ENCODE measurements at places on chromosomes 2 and 18.
A peak's percentile ranks its signal among the peaks of the same experiment; 100 is the strongest.

GRCh38 chr2:105725388-105725787 lies 19.3 kb upstream of the NCK2 start:
- no peak for DNase-seq

DNA sequence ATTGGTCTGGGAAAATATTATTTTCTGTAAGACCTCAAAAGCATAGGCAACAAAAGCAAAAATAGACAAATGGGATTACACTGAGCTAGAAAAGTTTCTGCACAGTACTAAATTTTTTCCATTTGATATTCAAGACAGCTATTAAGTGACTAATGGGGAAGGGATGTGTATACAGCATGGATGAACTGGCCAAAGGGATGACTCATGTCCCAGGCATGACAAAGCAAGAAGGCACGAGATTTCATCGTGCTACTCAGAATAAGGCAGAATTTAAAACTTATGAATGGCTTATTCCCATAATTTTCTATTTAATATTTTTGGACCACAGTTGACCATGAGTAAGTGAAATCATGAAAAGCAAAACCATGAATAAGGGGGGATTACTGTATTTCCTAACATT lies 1250.1 kb upstream of the GYPC start:
- DNase-seq: peak; percentile 93

GRCh38 chr2:72915320-72915906 lies 1.9 kb upstream of the EMX1 start:
- no peak for DNase-seq

DNA sequence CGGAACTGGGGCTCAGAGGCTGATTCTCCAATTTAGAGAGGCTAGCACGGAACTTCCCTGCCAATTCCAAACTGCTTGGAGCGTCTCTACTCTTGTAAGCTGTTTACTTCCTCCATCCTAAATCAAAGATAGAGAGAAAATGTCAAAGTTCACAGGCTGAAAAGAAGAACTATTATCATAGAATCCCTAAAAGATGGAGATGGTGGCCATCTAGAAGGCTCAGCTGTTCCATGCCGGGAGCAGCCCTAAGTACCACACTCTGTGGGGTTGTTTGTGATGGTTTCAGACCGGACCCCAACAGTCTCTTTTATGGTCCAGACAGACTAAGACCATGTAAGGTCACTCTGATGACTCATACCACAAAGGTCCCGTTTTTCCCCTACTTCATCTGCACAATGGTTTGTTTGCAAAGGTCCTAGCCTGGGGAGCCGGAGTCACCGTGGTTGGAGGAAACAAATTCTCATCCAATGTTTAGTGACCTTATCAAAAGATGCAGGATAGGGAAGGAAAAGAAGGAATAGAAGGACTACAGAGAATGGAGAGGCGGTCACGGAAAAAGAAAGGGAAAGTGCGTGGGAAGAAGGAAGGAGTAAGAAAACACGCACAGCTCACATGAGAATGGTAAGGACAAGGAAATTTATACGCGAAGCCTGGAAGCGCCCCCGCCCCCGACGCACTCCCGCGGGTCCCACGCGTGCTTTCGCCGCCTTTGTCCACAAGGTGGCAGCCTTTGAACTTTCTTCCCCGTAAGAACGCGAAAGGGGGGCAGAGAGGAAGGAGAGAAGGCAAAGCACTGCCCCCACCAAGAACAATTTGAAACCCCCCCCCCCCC lies 453 bp upstream of the ANTXR1 start:
- DNase-seq: peak; percentile 56

- DNase-seq: no peak
These were observed 132.1 kb downstream of the TCF4 start for GRCh38 chr18:55455938-55456337.

GRCh38 chr2:128941751-128942150 lies 623.1 kb upstream of the HS6ST1 start:
- no peak for DNase-seq

DNA sequence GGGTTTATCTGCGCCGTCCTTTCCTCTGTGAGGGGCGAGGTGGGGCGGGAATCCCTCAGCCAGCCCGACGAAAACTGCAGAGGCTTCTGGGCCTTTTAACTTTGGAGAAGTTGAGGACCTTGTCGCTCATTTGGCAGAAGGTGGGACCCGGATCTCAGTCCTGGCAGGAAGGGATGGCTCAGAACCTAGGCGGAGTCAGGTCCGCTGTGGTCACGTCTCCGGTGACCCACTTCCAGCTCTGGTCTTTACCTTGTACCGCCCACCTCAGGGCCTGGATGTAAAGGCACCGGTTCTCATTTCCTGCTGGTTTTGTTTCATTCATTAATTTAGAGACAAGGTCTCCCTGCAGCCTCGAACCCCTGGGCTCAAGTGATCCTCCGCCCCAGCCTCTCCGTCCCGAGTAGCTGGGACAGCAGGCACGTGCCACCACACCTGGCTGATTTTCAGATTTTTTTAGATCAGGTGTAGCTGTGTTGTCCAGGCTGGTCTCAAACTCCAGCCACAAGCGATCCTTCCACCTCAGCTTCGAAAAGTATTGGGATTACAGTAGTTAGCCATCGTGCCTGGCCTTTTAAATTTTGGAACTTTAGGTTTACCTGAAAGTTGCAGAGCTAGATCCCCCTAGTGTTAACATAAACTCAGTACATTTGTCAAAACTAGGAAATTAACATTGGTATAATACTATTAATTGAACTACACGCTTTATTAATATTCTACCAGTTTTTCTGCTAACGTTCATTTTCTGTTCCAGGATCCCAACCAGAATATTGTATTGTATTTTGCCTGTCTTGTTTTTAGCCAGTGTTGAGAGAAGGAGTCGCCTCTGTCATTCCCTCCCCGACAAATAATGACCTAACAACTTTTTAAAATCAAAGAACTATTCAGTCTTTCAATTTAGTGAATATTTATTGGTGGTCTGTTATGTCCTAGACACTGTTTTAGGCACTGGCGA lies 852 bp downstream of the POLI start:
- DNase-seq: peak; percentile 34

DNA sequence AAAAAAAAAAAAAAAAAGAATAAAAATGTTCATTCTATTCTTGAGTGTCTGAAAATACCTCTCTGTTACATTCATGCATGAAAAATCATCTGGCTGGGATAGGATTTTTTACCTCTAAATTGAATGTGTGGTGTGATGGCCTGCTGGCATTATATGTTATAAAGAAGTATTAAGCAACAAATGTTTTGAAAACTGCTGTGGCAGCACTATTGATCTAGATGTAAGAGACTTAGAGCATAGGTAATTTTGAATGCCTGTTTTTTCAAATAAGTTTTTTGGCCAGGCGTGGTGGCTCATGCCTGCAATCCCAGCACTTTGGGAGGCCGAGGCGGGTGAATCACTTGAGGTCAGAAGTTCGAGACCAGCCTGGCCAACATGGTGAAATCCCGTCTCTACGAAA lies 147.0 kb upstream of the LINC00305 start:
- DNase-seq: no peak

DNA sequence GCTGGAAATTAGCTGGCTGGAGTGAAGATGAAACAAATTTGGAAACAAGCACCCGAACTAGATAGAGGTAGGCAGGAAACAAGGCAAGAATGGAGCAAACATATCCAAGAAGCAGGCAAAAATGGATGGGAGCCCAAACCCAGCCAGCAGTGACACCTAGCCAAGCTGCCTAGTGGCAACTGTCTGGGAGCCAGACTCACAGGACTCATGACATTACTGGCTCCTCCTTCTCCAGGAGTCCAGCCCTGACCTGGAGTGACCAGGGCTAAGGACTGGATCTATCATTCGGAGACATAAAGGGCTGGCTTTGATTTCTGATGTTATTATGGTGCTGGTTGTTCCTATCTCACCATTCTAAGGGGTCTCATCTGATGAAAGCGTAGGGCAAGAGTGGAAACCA lies 21.3 kb upstream of the ALK start:
- DNase-seq: no peak

GRCh38 chr2:39469807-39470206 lies 32.7 kb upstream of the MAP4K3 start:
- peak; percentile 66 for DNase-seq

DNA sequence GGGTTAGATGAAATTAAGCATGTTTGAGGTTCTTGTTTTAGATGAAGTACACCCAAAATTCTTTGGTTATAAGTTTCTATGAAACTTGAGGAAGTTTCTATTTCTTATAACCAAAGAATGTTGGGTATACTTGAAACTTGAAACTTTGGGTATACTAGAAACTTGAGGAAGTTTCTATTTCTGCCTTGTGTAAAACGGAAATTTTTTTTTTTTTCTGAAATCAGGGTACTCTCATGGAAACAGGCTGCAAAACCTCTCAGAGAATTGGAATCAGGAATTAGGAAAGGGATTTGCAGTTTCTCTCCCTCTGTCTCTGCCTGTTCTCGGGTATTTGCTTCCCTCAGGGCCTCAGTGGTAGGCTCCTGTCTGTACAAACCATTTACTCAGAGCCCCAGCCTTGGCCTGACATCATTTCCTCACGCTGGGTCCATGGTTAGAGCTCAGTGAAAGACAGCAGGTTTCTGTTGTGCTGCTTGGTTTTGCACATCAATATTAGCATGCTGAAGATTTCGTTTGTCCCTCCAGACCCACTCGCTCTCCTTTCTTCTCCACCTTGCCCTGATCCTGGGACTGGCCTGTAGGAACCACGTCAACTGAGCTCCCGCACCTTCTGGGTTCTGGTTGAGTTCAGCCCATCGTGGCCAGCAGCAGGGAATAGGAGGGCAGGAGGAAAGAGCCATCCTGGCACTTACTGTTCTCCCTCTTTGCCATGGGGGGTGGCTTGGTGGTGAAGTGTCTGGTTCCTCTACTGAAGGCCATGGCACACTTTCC lies 106.4 kb downstream of the POLR1A start:
- peak; percentile 54 for DNase-seq

DNA sequence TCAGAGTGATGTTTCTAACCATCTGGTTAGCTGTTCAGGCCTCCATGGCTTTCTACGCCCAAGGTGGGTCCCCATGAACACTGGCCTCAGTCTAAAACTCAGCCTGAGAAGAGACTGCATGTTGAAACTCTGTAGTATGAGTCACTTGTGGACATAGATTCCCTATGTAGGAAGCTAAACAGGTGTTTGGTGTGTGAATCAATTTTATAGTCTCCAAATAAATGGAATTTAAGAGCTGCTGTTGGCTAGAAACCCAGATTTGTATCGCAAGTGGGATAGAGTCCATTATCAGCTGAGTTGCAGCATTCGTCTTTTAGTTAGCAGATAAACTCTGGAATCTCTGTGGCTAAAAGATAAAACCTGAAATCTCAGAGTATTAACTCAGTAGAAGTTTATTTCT lies 131.4 kb downstream of the KCNS3 start:
- DNase-seq: no peak

DNA sequence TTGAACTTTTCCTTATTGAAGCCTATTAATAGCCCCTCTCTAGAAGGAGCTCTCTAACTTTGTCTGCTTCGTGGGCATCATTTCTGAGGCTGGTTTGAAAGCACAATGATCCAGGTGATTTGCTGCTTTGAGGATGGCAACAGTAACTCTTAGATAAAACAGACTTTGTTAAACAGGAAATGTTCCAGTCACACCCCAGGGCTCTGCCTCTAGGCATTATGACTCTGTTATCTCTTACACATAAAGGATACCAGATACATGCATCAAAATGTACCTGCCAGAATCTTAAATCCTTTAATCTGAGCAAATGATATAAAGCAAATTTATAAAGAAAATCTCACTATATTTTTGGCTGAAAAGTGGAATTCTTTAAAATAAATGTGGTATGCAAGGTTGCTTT lies 52.3 kb downstream of the GAD1 start:
- no peak for DNase-seq

DNA sequence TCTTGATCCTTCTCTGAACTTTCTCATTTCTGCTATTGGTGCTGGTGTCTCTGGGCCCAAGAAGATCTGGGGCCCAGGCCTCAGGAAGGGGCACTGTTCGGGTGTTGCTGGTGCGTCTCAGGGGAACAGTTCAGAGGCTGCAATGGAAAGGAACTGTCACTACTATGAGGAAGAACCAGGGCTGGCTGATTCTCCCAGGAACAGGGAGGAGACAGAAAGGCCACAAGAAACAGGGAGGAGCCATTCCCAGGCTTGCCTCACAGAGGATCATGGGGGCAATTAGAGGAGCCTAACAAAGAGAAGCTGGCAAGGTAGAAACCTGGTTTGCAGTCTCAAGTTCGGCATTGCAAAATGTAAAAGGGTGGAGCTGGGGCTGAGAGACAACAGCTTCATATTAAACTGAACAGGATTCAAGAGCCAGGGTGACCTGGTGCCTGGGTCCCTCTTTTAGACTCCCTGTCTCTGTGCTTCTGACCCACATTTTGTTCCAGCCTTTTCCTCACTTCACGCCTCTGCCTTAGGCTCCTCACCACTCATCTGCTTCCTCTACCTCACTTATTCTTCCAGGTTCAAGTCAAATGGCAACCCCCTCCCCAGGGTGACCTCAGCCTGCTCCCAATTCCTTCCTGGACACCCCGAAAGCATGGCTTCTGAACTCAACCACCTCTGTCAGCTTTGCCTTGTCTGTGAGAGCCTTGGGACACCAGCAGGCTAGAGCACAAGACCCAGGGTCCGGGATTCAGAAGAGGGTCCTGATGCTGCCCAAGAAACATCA lies 58.4 kb downstream of the GYPC start:
- DNase-seq: no peak

GRCh38 chr18:49910019-49910418 lies 96.7 kb upstream of the ACAA2 start:
- DNase-seq: no peak

- peak; percentile 45 for DNase-seq
These were observed 15.6 kb downstream of the BAZ2B start for GRCh38 chr2:159600752-159601151.

- DNase-seq: no peak
These were observed 869 bp downstream of the USP40 start for GRCh38 chr2:233565685-233566140.

- DNase-seq: no peak
These were observed 52.6 kb downstream of the MGAT5 start for GRCh38 chr2:134306521-134306920.

DNA sequence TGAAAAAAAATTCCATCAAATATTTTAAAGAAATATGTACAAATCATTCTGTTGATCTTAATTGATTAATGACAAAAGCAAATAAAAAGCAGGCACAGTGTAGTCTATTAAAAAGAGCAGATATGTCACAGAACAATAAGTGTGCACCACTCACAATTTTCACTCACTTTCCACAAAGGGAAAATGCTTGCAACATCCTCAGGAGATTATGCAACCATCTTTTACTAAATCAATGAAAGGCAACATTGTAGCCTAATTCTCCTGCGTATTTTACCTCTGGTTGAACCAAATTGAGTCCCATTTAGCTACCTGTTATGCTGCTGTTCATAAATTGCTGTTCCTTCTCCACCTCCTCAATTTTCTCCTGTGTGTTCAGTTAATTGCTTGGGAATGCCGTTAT lies 1346.8 kb upstream of the PIK3C3 start:
- no peak for DNase-seq

DNA sequence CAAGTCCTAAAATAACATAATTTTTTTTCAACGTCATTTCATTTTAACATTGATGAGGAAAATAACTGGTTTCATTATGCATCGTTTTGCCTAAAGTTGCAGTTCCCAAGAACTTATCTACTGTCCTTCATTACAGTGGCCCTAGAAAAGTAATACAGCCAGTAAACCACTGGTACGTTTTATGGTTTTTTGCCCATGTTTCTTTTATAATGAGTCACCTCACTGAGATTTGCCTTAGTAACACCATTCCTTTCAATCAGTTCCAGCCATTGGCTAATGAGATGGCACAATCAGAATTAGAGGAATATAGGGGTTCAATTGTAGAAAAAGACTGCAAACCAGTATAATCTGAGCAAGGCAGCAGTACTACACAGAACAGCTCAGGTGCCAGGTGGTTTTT lies 422.6 kb upstream of the LYPD1 start:
- peak; percentile 12 for DNase-seq

- no peak for DNase-seq
These were observed 171.6 kb downstream of the SH3RF3 start for GRCh38 chr2:109300582-109300981.

- peak; percentile 21 for DNase-seq
These were observed 7.9 kb downstream of the NEDD4L start for GRCh38 chr18:58051765-58052460.
